ENCODE measurements at places on chromosomes 1 and 21. TPM values are rescaled to one million over a fixed set of nuclear protein-coding genes. Genes with fewer than 3 reads are reported as not detected.

Gene ACTN2
- 0.71 TPM for total RNA-seq

GRCh38 chr1:202807451-202807925, 733 bp downstream of the KDM5B start:
- DNase-seq: no peak

DNA sequence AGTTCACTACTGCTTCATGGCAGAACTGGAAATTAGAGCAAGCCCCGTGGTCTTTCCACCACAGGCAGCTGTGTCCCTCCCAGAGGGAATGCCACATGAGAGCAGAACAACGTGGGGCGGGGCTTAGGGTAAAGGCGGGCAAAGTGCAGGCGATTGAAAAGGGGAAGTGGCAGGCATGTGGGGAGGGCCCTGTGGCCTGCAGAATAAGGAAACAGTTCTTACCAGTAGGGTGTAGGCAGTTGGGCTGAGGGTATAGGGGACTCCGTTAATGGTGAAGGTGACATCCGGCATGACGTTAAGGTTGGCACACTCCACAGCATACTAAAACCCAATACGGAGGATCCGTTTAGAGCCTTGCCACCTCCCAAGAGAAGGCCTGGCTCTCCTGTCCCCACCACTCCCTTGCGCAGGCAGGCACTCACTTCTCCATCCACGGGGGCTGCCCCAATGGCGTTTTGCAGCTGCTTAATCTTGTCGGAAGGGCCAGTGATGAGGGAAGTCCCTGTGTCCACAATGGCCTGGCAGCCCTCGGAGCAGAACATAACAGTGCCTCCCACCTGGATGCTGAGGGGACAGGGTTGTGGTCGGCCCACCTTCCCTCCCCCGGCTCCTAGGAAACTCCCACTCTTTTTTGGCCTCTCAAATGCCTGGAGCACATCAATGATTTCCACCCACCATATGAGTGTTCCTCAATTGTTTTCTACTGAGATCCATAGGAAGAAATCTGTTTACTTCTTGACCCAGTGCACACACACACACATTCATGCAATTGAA, 9.1 kb upstream of the RAB7B start:
- DNase-seq: no peak

Gene TOMM40L
- 18.5 TPM for total RNA-seq

Gene OR2L5
- total RNA-seq: not detected

GRCh38 chr1:214660900-214661299, 57.9 kb downstream of the CENPF start:
- DNase-seq: no peak

Measured in mesenteric fat pad (tissue), 1 donor.